Omental fat pad (tissue), 4 donors: ENCODE measurements at places on chromosomes 12 and 14. TPM values are rescaled to one million over a fixed set of nuclear protein-coding genes. Genes with fewer than 3 reads are reported as not detected.

DNA sequence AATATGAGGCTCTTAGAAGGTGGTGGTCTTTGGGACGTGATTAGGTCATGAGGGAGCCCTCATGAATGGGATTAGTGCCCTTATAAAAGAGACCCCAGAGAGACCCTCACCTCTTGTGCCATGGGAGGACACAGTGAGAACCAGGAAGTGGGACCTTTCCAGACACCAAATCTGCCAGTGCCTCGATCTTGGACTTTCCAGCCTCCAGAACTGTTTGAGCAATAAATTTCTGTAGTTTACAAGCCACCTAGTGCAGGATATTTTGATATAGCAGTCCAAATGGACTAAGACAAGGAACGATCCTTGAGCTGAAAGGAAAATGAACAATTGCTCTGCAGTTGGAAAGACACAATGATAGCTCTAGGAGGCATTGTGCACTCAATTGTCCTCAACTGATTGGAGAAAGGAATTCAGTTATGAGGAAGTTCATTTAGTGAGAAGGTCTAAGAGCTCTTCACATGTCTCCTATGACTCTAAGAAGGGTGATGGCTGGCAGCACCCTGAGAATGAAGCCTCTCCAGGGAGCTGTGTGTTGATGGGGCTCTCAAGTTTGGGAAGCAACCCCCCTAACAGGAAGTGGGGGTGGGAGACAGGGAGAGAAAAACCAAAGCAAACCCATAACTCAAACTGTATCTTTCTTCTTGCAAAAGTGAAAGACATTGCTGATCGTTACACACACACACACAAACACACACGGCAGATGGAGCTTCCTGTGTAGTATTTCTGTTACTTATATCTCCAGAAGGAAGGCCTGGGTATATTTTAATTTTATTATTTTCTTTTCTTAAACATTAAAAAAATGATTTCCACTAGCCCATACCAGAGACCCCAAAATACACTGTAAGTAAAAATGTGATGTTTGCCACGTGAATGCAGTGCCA, 21.0 kb downstream of the CHST11 start:
- DNase-seq: no peak

SPTB gene
- 1.6 TPM for total RNA-seq

DNA sequence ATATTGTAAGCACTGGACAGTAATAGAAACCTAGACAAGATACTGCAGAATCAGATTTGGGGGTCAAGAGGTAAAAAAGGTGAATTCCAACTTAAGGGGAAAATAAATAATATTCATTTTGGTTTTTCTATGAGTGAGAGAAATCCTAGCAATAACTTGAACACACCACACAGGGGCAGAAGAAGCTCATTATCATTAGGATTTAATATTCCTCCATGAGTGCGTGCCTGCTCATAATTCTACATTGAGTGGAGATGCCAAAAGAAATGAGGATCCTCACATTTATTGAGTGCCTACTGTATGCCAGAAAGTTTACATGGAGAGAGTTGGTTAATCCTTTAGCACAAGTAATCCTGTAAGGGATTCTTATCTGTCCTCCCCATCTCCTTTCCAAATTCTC, 40.5 kb upstream of the C14orf132 start:
- DNase-seq: no peak

GRCh38 chr14:71289536-71289935, 382.3 kb downstream of the PCNX1 start:
- no peak for DNase-seq

REM2 gene
- total RNA-seq: 3.3 TPM

GRCh38 chr12:93639406-93639805, 37.8 kb upstream of the CRADD start:
- DNase-seq: no peak

LRRK2 gene
- 55.6 TPM for total RNA-seq

DNA sequence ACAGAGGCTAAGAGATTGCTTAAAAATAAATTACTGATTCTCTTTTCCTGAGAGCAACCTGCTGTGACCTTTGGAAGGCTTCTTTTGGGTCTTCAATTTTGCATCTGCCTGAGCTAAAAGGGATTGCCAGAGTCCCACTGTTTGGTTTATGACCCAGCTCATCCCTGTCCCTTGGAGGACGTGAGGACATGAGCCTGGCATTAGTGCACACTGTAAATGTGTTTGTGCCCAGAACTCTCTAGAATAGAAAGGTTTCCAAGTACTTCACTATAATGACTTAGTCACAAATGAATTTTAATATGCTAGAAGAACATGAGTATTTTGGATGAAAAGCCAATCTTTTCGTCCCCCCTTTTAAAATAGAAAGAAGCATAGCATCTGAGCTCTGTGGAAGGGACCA, 47.1 kb upstream of the CDKN3 start:
- DNase-seq: no peak

GRCh38 chr12:80219345-80219744, 120.0 kb downstream of the OTOGL start:
- DNase-seq: no peak

DNA sequence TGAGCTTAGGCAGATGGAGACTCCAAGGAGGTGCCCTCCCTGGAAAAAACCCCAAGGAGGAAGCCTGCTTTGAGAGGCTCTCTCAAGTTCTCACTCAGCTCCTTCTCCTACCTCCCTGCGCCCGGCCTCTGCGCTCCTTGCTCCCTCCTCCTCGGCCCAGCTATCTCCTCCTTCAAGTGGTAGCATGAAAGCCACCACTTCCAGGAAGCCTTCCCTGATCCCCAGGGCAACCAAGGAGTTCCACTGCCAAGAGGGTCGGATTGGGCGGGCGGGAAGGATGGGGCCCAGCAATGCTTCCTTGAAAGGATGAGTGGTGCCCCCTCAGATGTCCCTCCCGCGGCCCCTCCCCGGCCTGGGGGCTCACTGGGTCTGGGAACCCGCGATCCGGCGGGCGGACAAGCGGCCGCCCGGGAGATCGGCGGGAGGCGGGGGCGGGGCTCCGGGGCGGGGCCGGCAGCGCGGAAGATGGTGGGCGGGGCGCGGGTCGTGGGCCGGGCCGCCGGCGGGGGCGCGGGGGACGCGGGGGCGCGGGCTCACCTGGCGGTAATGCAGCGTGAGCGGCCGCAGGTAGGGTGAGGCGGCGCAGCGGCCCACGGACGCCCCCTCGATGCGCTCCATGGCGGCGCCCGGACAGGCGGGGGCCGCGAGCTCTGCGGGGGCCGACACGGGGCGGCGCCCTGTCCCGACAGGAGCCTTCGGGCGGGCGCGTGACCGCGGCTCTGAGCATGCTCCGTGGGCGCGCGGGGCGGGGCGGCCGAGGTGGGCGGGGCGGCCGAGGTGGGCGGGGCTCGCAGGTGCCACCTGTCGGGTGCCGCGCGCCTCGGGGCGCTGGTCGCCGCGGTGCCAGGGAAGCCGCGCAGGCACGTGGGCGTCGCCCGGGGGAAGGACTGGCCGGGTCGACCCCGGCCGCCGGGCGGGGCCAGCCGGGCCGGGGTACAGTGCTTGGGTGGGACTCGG, at the start of gene NUDT14:
Gene NUDT14, minus strand, starts transcription at position 721 of the 957 bp plus-strand sequence. Its CDS starts 103 bp downstream, at position 618.
- DNase-seq: no peak

CEBPE gene
- total RNA-seq: 0.37 TPM

GRCh38 chr12:84694116-84694515, 218.5 kb downstream of the SLC6A15 start:
- DNase-seq: no peak

ASCL1 gene
- 1.4 TPM for total RNA-seq

DNA sequence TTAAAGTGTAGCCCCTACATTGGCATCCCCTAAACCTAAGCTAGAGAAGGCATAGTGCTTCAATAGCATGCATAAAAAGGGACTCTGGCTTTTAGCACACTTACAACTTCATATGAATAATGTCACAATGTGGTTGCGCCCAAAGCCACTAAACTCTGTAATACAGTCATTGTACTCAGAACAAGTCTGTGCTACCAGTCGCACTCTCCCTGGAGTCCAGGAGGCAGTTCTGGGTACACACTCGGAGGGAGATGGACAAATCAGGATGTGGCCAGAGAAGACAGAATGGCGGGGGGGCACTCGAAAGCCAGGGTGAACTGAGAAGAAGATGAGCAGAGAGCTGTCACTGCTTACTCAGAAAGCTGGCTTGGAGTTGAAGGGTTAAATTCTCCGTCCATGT, 10.6 kb downstream of the SAMD4A start:
- DNase-seq: no peak

DNA sequence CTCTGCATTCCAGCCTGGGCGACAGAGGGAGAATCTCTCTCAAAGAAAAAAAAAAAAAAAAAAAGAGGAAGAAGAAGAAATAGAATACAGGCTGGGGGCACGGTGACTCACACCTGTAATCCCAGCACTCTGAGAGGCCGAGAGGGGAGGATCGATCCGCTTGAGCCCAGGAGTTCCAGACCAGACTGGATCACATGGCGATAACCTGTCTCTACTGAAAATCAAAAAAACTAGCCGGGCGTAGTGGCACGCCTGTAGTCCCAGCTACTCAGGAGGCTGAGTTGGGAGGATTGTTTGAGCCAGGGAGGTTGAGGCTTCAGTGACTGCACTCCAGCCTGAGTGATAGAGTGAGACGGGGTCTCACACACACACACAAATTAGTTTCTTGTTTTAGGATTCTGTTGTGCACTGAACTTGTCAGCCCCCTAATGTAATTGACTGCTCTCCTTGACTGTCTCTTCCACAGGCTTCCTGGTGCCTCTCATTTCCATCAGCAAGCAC, 963 bp upstream of the TINF2 start:
- no peak for DNase-seq

TMEM121 gene
- total RNA-seq: 3.9 TPM

RIPK3 gene
- 9.9 TPM for total RNA-seq

DNA sequence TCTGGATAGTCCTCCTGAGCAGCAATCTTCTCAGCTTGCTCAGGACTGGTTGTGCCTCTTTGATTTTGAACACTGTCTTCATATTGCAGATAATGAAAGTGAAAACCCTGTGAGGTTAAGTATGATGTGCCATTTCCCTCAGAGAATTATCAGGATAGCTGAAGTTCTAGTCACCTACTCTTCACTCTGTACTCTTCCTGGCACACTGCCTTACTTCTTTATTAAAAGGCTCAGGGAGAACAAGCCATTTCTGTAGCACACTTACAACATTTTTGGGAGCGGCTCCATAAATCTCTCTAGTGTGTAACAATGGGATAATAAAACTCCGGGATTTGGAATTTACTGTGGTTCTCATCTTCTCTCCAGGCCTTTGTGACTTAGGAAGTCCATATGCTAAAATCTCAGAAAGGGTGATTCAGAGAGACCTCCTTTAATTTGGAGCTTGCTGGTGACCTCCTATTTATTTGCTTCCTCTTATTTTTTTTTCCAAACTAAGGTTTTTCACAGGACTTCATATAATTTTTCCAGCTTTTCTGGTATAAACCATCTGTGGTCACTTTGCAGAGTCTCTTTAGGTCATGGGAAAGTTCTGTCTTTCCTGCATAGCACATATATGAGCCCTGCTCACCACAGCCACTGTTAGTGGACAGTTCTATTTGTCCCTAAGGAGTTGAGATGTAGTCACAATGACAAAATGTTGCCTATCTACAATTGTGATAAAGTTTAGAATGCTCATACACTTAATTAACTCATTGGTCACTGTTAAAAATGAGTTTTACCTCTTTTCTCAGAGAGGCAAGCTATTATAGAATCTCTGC, 53.5 kb upstream of the LDHB start:
- DNase-seq: no peak

DNA sequence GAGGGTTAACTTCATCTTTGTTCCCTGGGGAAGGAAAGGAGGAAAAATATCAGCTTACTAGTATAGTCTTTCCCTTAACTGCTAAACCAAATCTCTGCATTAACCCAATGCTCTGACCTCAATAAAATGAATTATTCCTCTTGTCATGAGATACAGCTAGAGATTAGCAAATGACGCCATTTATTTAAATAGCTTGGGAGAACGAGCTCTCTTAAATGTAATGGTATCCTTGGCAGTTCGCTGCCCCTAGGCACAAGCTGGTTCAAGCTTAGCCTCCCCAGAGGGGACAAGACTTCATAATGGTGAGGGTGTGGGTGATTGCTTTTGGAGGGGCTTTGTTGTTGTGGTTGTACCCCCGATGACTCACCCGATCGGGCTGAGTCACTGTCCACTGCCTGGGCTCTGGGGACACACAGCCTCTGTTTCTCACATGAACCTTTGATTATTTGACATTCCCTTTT, 19.6 kb downstream of the FNTB start:
- no peak for DNase-seq

FOS gene
- total RNA-seq: 2,479 TPM

SLC5A8 gene
- not detected for total RNA-seq

- no peak for DNase-seq
These were observed 48.5 kb downstream of the CHST11 start for GRCh38 chr12:104505095-104505818.

TAS2R42 gene
- not detected for total RNA-seq

DNA sequence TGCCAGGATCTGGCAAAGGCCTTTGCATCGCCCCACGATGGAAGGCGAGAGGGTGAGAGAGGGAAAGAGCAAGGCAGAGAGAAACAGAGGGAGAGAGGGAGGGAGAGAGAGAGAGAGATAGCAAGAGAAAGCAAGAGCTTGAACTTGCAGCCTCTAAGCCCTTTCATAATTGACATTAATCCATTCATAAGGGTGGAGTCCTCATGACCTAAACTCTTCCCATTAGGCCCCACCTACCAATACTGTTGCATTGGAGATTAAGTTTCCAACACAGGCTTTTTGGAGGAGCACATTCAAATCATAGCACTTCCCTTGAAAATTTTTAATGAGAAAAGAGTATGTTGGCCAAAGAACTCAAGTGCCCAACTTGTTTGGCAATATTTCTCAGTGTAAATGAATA, 48.6 kb upstream of the ZDHHC17 start:
- DNase-seq: no peak

- no peak for DNase-seq
These were observed 15.4 kb downstream of the TEAD4 start for GRCh38 chr12:2974560-2974971.

- DNase-seq: no peak
These were observed 90.9 kb downstream of the ACTN1 start for GRCh38 chr14:68888025-68888850.

DNA sequence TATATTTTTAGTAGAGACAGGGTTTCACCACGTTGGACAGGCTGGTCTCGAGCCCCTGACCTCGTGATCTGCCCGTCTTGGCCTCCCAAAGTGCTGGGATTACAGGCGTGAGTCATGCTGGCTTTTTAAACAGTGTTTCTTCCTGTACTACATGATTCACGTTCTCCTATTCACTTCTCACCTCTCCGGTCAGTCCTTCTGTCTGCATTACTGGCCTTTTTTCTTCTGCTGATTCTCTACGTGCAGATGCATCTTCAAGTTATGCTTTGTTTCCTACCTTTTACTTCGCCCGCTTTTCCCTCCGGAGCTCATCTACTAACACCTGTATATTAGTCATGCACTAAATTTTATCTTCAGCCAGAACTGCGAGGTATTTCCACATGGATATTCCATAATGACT, 296.2 kb upstream of the FLRT2 start:
- no peak for DNase-seq

DNA sequence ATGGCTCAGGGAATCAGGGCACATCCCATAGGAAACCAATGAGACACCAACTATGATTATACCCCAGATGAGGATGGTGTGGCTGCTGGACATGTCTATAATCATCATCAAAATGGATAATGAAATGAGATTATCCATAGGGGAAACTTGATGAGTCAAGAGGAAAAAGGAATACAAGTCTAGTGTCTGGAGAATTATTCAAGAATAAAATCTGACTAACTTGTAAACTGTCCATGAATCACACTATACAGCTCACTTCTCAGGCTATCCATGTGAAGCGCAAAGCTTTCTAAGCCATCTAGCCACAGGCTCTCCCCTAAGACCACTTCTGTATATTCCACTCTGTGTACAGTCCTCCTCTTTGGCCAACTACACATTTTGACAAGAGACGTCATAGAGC, 52.5 kb downstream of the DUSP16 start:
- no peak for DNase-seq
